ENCODE measurements at places on chromosomes 11 and 22.

GRCh38 chr22:25024895-25025294 lies 72.4 kb downstream of the KIAA1671 start:
- no peak for DNase-seq

DNA sequence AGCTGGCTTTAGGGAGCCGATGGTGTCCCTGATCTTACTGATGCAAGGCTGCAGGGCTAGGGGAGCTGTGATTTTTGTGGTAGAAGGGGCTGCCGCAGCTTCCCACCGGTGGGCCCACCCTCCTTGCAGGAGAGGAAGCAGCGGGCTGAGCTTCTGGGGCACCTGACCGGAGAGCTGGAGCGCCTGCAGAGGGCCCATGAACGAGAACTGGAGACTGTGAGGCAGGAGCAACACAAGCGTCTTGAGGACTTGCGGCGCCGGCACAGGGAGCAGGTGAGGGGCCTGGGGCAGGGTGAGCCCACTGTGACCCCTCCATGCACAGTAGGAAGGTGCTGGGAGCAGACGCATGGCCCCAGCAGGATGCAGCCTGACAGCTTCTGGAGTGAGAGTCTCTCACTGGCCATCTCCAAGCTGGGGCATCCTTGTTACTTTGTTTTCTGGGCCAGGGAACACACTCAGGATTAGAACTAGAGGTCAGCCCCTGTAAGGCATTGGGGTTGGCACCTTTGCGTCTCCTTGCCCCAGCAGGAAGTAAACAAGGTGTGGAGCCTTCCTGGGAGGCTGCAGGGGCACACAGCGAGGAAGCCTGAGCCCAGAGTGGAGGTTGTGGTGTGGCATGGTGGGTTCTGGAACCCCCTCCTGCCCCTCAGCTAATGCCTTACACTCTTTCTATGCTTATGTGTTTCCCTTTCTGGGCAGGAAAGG lies 66.7 kb downstream of the CEP164 start:
- DNase-seq = no peak

GRCh38 chr22:36816636-36817524 lies at the start of gene PVALB:
PVALB (minus strand) TSS chr22:36817035; CDS start chr22:36817005, 30 bp downstream.
- no peak for DNase-seq

- DNase-seq = no peak
Observed at GRCh38 chr22:29224121-29224858, 18.6 kb downstream of the EMID1 start.

DNA sequence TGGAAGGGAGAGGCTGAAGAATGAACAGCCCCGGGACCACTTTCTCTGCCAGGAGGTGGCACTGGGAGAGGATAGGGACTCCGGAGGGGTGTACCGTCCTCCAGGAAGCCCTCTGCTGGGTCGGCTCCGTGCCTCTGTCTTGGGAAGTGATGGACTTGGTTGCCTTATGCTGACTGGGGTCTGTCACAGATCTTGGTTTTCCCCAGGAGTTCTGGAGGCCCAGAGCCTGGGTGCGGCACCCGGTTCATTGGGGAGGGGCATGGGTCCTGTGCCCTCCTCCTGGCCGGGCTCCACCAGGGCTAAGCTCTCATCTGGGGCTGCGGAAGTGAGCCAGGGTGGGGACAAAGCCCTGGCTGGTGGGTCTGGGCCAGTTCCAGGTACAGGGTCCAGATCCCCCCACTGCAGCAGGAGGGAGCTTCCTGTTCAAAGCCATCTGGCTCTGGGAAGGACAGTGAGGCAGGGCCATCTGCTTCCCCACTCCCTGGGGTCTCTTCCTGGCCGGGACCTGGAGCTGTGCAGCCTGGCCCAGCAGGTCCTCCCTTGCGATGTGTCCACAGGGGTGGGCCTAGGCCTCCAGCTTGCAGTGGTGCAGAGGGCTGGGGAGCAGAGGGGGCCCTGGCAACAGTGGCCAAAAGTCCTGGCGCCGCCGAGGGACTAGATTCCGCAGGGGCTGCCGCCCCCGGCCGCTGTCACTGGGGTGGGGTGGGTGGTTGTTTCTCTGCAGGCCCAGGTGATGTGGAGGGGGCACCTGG lies 1.1 kb upstream of the AP2A2 start:
- DNase-seq = no peak

- no peak for DNase-seq
Observed at GRCh38 chr11:129911298-129911697, 15.9 kb upstream of the NFRKB start.

GRCh38 chr11:95058621-95059020 lies 8.1 kb upstream of the SRSF8 start:
- no peak for DNase-seq

DNA sequence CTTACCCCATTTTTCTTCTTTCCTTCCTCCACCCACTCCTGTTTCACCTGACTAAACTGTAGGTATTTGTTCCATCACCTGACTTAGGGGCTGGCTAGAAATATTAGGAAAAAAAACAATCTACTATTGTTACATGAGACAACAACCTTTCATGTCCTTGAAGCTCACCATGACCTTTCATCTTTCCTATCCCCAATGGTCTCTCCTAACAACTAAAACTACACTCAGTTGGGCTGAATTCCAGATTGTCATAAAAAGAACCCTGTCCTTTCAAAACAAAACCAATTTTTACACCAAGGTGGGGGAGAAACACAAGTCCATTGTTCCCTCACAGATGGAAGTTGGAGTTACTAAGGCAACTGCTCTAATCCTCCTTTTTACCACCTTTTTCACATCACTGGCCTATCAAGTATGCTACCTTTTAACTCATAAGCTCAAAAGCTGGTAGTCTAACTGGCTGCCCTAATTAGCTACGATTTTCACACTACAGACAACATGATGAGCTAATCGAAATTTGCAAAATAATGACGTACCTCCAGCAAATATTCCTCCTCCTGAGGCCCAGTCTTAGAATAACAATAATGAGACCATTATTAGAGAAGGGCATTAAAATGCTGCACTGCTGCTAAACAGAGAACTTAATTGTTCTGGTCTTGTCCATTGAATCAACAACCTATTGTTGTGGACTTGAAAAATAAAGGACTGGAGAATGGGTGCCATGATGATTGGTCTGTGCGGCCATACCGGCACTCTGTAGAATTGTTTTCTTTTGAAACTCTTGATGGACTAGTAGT lies 46.5 kb upstream of the SOX6 start:
- no peak for DNase-seq

- DNase-seq = no peak
Observed at GRCh38 chr22:46579751-46580449, 40.3 kb upstream of the GRAMD4 start.

DNA sequence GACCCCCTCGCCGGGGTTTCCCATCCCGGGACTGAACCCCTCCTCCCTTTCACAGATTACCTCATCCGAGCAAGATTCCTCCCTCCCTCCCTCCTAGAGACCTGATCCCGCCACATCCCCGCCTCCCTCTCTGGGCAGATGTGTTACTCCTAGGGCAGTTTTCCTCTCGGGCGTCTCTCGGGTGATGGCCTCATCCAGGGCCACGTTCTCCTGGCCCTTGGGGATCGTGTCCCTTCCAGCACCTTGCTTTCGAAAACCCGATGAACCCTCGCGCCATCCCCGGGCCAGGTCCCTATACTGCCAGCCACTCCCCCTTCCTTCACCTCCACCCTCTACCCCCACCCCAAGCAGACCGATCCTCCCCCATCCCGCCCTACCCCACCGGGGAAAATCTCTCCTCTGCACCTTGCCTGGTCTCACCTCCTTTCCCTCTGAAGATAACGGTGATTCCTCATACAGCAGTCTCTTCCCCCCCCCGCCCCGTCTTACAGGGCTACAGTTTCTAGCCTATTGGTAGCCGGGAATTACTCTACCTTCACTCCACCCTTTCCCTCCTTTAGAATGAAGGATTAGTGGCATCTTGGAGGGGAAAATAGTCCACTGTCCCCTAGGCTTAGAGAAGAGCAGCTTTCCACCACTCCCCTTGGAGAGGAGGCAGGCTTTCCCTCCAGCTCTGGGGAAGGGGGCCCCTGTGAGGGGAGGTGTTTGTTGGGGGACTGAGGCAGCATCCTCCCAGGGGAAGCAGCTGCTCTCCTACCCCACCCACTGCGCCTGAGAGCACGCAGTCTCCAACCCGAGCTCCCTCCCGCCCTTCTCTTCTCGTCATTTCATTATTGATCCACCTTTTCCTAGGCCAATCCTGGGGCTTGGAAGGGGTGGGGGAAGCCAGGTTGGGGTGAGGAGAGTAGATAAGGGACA lies 1.2 kb downstream of the KMT2A start:
- DNase-seq = peak; percentile 45

- no peak for DNase-seq
Observed at GRCh38 chr11:82873919-82874333, 26.3 kb downstream of the PRCP start.

DNA sequence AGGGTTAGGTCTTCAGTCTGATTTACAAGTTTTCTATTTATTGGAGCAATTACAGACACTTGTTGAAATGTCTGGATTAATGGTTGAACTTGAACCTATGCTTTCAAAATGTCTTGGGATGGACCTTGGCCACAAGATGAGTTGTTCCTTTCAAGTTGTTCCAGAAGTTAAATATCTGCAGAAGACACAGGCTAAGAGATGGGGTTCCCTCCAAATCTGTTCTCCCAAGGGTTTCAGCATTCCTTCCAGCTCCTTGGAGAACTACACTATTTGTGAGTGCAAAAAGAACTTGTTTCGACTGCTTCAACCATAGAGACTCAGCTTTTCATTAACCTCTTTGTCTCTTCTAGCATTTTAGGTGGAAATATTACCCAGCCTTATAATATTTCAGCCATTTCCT lies 189.0 kb upstream of the BLID start:
- no peak for DNase-seq

- DNase-seq = peak; percentile 69
Observed at GRCh38 chr11:17991783-17992433, 20.9 kb downstream of the SERGEF start.

DNA sequence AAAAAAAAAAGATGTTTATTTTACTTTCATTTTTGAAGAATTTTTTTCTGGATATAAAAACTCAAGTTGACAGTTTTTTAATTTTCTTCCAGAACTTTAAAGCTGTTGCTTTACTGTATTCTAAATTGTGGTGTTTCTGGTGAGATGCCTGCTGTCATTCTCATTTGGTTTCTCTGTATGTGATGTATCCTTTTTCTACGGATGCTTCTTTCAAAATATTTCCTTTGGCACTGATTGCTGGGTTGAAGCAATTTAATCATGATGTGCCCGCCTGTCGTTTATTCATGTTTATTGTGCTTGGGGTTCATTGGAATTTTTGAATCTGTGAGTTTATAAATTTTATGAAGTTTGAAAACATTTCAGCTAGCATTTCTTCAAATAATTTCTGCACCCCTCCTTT lies 29.4 kb upstream of the CTSD start:
- no peak for DNase-seq

DNA sequence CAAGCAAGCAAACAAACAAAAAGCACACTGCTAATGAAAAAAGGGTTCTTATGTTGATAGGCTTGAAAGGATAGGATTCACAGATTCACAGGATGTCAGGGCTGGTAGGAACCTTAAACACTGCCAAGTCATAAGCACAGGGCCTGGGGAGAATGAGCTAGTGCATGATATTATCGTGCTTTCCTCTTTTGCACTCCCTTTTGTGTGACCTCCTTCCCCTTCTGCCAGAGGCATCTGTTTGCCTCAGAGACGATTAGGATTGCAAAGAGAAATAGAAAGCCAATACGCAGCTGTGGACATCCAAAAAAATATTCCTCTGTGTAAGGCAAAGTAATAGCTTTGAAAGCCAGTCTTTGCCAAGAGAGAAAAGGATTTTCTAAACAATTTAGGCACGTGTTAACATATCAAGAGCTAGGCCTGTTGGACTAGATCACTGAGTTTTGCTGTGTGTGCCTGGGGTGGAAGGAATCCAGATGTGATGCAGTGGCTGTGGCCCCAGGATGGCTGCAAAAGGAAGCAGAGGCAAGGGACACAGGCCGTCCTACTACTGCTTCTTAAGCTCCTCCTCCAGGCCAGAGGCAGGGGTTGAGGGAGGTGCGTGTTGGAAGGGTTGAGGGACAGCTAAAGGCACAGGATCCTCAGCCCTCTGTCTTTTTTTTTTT lies 30.6 kb downstream of the MCHR1 start:
- no peak for DNase-seq

DNA sequence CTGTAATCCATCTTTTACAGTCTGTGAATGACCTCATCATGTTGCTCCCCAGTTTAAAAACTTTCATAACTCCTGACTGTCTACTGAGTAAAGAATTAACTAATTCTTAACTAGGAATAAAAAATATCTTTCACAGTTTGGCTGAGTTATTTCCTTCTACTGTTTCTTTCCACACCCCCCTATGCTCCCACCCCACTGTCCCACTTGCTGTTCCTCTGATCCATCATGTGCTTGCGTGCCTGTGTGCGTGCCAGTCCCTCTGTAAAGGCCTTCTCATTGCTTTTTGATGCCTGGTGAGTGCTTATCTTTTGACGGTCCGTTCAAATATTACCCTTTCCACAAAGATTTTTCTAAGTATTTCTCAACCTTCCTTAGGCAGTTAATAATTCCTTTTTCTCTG lies 55.6 kb downstream of the ATG16L2 start:
- no peak for DNase-seq

DNA sequence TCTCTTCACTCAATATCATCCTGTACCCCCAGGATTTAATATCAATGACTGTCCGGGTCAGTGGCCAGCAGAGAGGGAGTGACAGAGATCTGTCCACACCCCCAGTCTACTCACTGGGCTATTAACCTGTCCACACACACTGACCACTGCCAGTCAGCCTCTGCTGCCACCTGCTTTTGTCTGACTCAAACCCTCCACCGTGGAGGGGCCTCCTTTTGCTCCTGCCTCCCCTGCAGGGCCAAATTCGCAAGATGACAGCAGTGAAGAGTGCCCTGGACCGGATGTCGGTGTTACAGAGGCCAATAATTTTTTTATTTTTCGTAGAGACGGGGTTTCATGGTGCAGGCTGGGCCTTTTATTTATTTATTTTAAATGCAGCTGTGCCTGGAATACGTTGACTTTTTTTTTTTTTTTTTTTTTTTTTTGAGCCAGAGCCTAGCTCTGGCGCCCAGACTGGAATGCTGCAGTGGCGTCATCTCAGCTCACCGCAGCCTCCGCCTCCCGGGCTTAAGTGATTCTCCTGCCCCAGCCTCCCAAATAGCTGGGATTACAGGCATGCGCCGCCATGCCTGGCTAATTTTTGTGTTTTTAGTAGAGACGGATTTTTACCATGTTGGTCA lies 5.1 kb downstream of the PDXP start:
- DNase-seq = no peak

- DNase-seq = no peak
Observed at GRCh38 chr11:133024301-133024700, 508.0 kb downstream of the OPCML start.

DNA sequence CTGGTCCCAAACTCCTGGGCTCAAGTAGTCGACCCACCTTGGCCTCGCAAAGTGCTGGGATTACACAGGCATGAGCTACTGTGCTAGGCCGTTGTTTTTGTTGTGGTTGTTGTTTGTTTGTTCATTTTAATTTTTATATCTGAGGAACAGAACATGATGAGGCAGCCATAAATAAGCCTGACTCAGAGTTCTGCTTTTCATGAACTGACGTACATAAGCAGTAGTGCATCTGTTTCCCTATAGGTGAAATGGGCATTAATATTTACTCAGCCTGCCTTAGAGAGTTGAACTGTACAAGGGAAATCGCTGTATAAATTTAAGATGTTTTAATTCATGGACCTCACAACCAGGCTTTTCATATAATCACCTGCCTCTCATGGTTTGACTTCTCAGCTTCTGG lies 80.5 kb downstream of the PDHX start:
- DNase-seq = no peak

- no peak for DNase-seq
Observed at GRCh38 chr22:43377896-43378704, 33.7 kb upstream of the MPPED1 start.

GRCh38 chr11:12216671-12217374 lies 106.4 kb downstream of the MICAL2 start:
- no peak for DNase-seq
